ENCODE measurements at places on chromosomes 2 and 18.
A peak's percentile ranks its signal among the peaks of the same experiment; 100 is the strongest.

- no peak for DNase-seq
Measured at GRCh38 chr2:197304556-197305011, 6.0 kb downstream of the ANKRD44 start.

DNA sequence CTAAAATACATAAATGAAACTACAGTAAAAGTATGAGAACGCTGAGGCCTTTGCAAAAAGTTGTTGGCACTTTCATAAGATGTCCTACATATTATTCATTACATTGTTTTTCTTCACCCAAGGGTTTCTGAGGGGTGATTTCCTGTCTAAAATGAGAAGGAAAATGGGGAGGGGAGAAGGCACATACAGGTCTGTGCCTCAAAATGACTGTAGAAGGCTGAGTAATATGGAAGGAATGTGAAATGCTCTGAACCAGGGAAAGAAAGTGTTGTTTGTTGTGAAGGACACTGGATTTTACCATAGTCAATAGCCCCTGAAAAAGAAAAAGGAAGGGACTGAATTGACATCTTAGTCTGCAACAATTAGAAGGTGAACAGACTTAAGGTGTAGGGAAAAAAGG is 99.5 kb upstream of the RNF152 start:
- DNase-seq = no peak

GRCh38 chr2:190858817-190859216 is 21.8 kb upstream of the GLS start:
- no peak for DNase-seq

- DNase-seq = no peak
Measured at GRCh38 chr2:232523682-232524597, 2.0 kb upstream of the CHRND start.

GRCh38 chr18:13302040-13302439 is 83.5 kb downstream of the LDLRAD4 start:
- no peak for DNase-seq

DNA sequence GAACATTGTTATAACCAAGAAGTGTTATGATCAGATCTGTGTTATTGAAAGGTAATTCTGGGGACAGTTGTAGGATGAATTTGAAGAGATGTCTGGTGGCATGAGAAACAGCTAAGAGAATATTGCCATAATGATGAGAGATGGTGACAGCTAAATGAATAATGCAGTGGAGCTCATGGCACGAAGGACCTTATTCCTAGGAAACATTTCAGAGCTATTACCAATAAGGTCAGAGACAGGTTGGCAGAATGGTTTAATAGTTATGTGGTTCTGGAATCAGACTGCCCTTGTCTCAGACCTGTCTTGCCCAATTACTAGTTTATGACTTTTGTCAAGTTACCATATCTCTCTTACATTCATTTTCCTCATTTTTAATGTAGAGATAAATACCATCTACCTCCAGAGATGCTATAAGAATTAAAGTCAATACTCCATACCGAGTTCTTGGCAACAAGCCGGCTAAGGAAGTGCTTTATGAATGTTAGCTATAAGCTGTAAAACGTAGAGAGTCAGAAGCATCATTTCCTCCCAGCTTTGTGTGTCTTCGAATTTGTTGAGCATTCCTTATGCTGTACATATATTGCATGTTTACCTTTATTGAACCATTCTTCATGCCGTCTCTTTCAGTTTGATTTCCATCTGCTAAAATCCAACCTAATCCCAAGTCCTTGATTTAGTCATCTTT is 73.6 kb upstream of the COL5A2 start:
- no peak for DNase-seq

- DNase-seq = no peak
Measured at GRCh38 chr18:45958730-45959129, 8.4 kb downstream of the EPG5 start.

DNA sequence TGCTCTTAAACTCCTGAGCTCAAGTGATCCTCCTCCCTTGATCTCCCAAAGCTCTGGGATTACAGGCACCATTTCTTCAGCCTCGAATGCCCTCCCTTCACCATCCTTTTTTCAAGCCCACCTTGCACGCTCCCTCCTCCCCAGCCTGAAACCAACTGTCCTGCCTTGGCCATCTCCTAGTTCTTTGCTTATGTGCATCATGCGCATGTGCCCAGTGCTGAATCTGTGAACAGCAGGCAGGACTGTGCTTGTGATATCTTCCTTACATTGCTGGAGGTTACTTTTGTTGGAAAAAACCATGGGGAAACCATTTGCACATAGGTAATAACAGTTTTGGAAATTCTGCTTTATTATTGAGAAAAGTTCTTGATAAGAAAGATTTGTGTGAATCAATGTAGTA is 30.2 kb upstream of the CETN1 start:
- DNase-seq = no peak

GRCh38 chr2:158270536-158270935 is 168.9 kb downstream of the UPP2 start:
- no peak for DNase-seq

DNA sequence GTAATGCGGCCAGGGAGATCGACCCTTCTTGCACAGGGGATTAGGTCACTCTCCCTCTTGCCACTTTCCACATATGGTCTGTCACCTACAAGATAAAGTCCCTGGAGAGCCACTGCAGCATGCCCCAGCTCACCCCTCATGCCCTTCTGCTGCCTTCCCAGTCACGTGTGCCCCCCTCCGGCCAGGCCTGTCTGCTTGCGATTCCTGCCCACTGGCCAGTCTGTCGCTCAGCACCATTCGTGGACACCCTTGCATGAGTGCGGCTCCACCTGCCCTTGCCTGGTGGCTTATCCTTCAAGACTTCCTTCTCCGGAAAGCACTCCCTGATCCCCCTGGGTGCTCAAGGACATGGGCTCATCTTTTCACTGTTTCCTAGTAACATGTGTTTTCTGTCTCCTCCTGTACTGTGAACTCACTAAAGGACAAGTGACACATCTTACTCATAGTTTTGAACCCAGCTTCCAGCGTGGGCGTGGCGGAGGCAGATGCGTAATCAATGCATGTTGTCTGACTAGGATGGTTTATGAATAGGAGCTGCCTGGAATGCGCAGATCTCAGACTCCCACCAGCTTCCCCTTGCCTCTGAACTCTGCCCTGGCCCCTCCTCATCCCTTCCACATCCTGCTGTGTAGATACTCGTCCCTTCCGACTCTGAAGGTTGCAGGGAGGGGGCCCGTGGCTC is 7.8 kb upstream of the NT5DC4 start:
- DNase-seq = no peak

DNA sequence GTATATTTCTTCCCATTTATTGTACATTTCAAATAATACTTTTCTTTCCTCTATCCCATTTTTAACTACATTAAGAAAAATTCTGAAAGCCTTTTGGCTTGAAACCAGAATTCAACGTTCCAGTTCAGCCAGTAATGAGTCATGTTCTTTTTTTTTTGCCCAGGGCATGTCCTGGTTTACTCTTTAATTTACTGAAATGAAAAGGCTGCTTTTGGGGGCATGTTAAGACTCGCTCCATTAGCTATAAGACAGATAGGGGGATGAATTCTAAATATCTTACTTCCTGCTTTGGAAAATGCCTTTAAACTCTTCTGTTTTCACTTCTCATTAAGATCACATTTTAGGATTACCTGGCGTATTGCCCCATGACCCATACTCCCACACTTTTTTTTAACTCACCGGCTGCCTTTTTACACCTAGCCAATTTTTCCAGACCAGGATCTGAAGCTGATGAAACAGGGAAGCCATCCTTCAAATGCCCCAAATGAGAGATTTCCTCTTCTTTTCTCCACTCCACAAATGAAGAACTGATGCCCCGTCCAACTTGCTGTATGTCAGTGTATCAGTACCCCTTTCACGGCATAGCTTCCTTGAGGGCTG is 585 bp downstream of the ABCA12 start:
- DNase-seq = no peak

GRCh38 chr2:220279840-220280239 is 652.4 kb downstream of the SLC4A3 start:
- DNase-seq = no peak

DNA sequence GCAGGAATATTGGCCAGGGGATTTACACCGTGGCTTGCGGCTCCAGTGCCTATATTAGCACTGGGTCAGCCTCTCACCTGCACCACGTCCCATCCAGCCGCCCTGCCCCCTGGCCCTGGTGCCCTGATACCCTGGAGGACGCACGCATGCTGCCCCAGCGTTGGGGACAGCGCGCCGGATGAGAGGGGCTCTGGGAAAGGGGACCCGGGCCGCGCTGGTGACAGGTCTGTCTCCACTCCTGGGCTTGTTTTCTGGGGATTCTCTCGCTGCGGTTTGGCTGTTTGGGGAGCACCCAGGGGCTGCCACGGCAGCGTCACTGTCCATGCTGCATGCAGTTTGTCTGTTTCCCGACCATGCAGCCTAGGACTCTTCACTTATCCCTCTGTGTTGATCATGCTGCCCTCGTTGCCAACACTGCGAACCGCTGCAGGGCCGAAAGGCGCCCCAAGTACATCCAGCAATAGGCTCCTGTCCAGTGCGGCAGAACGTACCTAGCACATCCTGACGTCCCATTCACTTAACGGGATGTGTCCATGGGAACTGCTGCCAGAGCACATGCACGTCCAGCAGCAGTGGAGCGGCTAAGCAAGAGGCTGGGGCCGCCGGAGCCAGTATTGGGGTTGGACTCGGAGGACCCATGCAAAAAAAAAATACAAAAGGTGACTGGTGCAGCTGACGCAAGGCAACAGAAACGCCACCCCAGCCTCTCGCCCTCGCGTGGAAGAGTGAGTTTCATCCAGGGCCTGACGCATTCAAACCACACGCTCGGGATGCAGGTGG is 115.5 kb upstream of the PXDN start:
- no peak for DNase-seq

DNA sequence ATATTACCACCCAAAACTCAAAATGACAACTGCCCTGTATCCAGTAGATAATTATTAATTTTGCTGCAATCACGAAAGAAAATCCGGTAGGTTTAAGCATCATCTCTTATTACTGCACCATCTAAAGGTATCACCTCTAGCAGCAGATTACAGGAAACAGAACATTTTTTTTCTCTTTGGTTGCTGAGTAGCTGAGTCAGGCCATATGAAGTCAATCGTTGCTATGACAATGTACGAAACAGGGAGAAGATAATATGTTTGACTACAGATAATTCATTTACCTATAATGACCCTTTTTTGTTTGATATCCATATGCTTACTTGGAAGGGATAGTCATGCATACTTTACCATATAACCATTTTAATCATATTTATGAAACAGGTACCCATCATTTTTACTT is 831.6 kb upstream of the CHAC2 start:
- DNase-seq = no peak

GRCh38 chr2:128445523-128445900 is 126.8 kb upstream of the HS6ST1 start:
- DNase-seq = no peak

DNA sequence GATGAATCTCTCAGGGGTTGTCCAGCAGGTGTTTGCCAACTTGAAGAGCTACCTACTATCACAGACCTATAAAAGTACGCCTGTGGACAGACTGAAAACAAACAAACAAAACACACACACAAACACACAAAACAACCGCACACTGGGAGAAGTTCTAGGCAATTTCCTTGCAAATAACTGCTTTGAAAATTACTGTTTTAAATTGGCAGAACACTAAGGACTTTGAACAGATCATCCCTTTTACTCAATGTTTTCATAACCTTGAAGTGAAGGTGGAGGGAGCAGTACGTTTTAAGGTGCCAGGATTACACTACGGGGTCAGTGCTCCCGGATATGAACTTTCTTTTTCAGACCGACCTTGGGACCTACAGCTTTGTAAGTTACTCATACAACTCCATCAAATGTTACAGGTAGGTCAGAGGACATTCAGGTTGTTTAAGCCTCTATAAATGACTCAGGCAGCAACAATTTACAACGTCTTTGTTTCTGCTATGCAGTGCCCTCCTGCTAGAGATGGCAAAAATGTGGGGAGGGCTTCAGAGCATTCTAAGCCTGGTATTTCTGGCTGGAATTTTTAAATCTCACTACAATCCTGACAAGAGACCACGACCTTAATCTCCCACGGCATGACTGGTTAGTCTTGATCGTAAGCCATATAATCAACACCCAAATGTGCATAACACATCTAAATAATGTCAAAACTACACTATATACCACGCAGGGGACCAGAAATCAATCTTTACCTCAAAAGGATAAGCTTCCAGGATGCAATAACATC is 1.4 kb upstream of the SLC20A1 start:
- DNase-seq = no peak

GRCh38 chr2:86383844-86384243 is 46.4 kb upstream of the REEP1 start:
- no peak for DNase-seq

DNA sequence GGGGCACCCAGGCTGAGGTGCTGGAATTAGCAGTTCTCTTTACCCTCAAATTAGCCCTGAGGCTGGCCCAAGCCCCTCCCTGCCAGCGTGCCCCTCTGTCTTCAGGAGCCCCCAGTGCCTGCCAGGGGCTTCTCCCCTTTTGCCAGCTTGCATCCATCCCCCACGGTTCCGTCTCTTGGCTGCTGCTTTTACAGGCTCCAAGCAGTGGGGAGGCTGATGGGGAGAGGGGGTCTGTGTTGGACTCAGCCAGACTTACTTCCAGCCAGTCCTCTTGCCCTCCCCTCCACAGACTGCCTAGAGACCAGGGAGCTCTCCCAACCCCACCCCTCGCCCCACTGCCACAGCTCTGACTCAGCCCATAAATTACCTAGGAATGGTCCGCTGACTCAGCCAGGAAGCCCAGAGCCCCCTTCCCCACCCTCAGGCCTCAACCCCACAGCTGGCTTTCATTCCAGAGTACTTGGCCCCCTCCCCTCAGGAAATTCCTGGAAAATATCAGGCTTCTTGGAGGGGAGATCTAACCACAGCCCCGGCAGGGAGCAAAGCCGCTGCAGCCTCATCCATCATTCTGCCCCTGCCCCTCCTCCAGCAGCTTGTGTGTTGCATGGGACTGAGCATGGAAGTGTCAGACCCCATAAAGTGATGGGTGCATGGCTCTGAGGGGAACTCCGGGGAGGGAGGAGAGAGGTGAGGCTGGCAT is 184.6 kb downstream of the ZFP36L2 start:
- DNase-seq = peak; percentile 97

DNA sequence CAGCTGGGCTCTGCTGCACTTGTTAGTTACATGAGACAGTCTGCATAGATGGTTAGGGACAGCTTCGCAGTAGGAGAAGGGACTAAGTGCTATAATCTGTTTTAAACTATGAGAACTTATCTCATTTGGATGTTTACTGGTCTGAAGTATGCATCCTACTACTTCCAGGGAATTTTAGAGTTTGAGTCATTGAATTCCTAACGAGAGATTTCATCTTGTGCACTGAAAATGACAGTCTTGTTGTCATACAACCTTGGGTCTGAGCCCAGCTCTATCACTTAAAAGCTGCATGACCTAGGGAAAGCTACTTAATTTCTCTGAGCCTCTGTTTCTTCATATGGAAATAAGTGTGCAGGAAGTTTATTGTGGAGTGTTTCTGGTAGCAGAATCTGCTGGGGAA is 78.4 kb downstream of the TRIM43 start:
- DNase-seq = no peak

DNA sequence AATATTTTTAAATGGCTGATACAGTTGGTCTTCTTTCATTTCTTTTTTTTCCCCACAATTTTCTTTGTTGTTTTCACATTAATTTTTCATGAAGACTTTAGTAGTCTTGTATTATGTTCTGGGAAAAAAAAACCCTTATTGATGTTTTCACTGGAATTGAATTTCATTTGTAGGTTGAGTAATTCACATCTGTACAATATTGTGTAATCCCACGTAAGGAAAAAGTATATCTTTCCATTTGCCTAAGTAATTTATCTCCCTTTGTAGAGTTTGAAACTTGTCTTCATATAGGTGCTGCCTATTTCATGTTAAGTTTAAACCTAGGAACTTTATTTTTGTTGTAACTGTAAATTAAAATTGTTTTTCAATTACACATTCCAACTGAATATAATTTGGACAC is 2.0 kb downstream of the DNAJC27 start:
- no peak for DNase-seq
